WTC11 (cell line): ENCODE measurements at places on chromosomes 5 and 9. TPM values are rescaled to one million over a fixed set of nuclear protein-coding genes. Genes with fewer than 3 reads are reported as not detected.

Gene MYORG
- total RNA-seq: 9.3 to 18.9 TPM (median 9.7 TPM) in 3 replicates

Gene SPATA31E1
- 0.04 to 0.07 TPM (median 0.05 TPM) in 3 replicates for total RNA-seq

Gene TRPM6
- total RNA-seq: 0.66 to 1.4 TPM (median 0.78 TPM) in 3 replicates

Gene SELENOP
- total RNA-seq: 13.2 to 18.0 TPM (median 17.4 TPM) in 3 replicates

Gene BHMT2
- total RNA-seq: 0.11 to 0.27 TPM in 2 of 3 replicates, not detected in the other

Gene SLC12A2
- total RNA-seq: 8.4 to 10.6 TPM (median 10.2 TPM) in 3 replicates
